Tibial nerve (tissue), 4 donors: ENCODE measurements at places on chromosomes 4 and X. TPM values are rescaled to one million over a fixed set of nuclear protein-coding genes. Genes with fewer than 3 reads are reported as not detected.

The XAGE1B gene
- not detected for total RNA-seq

DNA sequence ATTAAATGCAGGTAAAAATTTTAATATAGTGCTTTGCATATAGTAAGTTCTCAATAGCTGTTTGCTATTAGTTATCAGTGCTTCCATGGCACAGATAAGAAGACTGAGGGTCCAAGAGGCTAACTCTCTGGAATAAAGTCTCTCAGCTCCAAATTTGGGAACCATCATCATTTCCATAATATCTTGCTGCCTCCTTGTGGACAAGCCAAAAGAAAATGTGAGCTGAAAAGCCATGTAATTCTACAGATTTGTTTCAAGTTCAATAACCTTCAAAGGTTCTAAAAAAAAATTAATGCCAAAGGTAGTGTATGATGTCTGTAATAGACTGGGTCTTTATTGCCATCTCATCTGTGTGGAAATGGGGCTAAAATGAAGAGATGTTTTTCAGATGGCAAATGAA lies 136.9 kb upstream of the VCX start:
- DNase-seq: no peak
- H3K4me1 ChIP-seq: no peaks in the 10 kb centered on the region
- no peak overlapping the region for H3K4me3 ChIP-seq
- H3K27ac ChIP-seq: no peak overlapping the region
- no peaks in the 10 kb centered on the region for H3K27me3 ChIP-seq

DNA sequence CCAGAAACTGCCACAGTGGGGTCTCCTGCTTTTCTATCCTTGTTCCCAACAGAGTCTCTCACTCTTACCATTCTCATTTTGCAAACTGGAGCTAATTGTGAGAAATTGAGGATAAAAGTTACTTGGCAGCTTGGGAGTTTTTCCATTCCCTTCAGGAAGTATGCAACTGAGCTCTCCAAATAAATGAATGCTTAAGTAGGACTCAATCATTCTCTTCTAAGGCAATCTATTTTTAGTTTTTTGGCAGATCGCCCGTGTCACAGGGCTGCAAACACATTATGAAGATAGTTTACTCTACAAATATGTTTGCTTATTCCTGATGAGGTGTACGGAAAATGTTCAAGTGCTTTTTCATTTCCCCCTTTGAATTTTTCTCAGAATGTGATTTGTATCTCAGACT lies 5.3 kb downstream of the ASB11 start:
- no peaks in the 10 kb centered on the region for H3K27me3 ChIP-seq
- no peak overlapping the region for H3K4me3 ChIP-seq
- no peaks in the 10 kb centered on the region for H3K36me3 ChIP-seq
- no peak for DNase-seq
- H3K4me1 ChIP-seq: no peaks in the 10 kb centered on the region

- H3K27ac ChIP-seq: no peak overlapping the region
- H3K27me3 ChIP-seq: no peaks in the 10 kb centered on the region
- no peaks in the 10 kb centered on the region for H3K4me1 ChIP-seq
- no peak for DNase-seq
- H3K36me3 ChIP-seq: no peaks in the 10 kb centered on the region
Measured at GRCh38 chr4:138512756-138513155, 270.6 kb upstream of the SLC7A11 start.

DNA sequence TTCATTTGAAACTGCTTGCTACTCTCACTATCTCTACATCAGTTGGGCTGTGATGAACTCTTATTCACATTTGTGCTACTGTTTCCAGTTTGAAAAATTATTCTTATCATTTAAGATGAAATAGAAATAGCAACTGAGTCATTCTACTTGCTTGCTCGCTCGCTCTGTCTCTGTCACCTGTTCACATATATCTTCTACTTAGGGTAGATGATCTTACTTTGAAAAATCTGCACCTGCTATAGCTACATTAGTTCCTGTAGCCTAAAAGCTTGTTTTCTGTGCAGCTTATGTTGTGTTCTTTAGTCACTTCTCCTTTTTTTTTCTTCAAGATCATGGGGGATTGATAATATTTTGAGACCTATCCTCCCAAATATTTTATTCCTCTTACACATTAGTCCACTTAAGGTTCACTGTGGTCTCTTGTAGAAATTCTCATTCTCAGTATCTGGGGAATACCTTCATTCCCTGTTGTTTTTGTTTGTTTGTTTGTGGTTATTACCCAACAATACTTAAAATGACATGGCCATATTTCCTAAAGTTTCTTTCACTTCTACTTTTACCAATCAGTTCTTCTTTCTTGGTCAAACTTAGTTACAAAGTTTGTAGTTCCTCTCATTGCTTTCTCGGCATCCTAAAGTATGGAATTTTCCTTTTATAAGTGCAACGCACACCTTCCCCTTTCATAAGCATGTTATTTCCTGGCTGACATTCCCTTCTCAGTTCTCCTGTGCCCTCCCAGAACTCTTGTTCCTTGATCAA lies 36.5 kb downstream of the CLCN5 start:
- H3K4me1 ChIP-seq: no peaks in the 10 kb centered on the region
- no peak overlapping the region for H3K4me3 ChIP-seq
- H3K27ac ChIP-seq: no peak overlapping the region
- DNase-seq: no peak
- H3K27me3 ChIP-seq: no peaks in the 10 kb centered on the region

DNA sequence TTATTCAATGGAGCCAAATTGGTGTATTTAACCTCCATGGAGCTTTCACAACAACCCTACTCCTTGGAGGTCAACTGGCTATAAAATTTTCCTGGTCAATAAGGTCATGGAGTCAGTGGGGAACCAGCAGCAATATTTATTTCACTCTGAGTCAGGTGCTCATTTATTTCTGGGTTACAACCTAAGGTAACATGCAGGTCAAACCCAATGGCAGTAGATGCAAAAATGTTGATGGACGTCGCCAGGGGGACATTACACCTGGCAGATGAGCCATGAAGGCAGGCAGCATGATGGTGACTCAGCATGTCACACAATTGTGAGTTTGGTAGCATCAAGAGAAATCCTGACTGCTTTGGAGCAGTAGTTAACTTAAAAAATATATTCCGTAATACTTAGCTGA lies 514.1 kb downstream of the IL15 start:
- no peak overlapping the region for H3K4me3 ChIP-seq
- H3K4me1 ChIP-seq: no peaks in the 10 kb centered on the region
- H3K27ac ChIP-seq: no peak overlapping the region
- no peaks in the 10 kb centered on the region for H3K27me3 ChIP-seq

The SMIM43 gene
- total RNA-seq: 2.2 TPM

DNA sequence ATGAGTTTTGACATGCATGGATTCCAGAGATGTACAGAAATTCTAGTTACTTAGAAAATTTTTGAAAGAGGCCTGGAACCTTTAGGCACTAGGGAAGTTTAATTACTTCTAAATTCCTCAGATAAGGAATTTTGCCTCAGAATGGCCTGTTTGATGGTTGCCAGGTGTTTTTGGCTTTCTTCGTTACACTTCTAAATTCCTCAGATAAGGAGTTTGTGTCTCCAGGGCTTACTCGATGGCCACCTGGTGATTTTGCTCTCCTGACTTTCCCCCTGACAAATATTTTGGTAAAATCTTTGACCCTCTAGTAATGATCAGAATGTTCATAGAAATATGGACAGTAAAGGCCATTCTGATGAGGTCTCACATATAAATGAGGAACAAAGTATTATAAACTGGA lies 64.3 kb downstream of the BEX3 start:
- no peaks in the 10 kb centered on the region for H3K27me3 ChIP-seq
- no peak for DNase-seq
- H3K4me3 ChIP-seq: no peak overlapping the region
- no peak overlapping the region for H3K27ac ChIP-seq
- H3K36me3 ChIP-seq: no peaks in the 10 kb centered on the region

The ART3 gene
- total RNA-seq: 28.0 TPM

DNA sequence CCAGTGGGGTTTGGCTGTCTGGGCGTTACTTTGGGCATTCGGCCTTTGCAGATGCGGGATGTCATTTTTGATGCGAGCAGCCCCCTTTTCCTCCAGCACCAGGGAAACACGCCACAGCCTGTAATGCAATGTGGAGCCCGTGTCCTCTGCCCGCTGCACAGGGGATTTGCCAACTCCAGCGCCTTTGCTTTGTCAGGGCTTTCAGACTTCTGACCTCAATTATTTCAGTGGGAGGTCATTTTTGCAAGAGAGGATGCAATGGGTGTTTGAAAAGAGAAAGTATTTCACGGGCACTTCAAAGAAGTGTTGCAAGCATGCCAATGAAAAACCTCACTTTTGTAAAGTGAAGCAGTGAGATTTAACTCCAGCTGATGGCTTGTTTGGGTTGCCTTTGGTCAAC lies 11.5 kb downstream of the CLCN4 start:
- no peaks in the 10 kb centered on the region for H3K27me3 ChIP-seq
- no peak overlapping the region for H3K4me3 ChIP-seq
- no peak overlapping the region for H3K27ac ChIP-seq
- H3K4me1 ChIP-seq: no peaks in the 10 kb centered on the region
- no peak for DNase-seq
- H3K36me3 ChIP-seq: no peaks in the 10 kb centered on the region

DNA sequence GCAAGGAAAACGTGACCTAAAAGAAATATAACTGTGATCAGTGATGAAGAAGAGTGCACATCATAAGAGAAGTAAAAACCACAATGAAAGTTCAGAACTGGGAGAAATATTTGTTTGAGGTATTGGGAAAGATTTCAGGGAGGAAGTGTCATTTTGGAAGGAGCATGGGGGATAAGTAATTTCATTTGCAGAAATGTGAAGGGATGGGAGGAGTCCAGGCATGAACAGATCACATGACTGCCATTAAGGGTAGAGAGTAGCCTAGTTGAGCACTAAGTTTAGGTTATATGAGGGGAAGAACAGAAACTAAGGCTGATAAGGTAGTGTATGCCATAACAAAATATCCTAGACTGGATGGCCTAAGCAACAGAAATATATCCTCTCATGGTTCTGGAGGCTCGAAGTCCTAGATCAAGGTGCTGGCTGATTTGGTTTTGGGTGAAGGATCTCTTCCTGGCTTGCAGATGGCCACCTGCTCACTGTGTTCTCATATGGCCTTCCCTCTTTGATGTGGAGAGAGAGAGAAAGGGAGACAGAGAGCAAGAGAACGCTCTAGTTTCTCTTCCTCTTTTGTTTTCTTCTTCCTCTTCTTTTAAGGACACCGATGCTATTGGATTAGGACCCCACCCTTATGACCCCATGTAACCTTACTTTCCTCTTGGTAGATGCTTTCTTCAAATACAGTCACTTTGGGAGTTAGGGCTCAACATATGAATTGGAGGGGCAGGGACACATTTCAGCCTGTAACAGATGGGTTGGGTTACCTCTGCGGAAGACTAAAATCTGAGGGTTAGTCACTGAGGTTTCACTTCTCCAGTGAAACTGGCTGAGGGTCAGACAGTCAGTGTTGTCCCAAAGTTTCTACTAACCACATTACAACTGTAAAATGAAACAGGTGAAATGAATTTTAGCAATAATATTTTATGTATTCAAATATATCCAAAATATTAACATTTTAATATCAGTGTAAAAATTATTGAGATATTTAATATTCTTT lies 77.9 kb downstream of the EGF start:
- peaks cover 4% of the 10 kb centered on the region for H3K27me3 ChIP-seq
- DNase-seq: no peak
- no peak overlapping the region for H3K4me3 ChIP-seq
- no peaks in the 10 kb centered on the region for H3K36me3 ChIP-seq
- H3K4me1 ChIP-seq: no peaks in the 10 kb centered on the region

The HPGDS gene
- 3.6 TPM for total RNA-seq
